ENCODE measurements at places on chromosomes 4 and X.

- no peak for DNase-seq
These were observed 94.7 kb downstream of the CCNG2 start for GRCh38 chr4:77251751-77252150.

GRCh38 chr4:7330811-7331681 lies 103.7 kb downstream of the PSAPL1 start:
- no peak for DNase-seq

- no peak for DNase-seq
These were observed 244.3 kb upstream of the DCAF8L1 start for GRCh38 chrX:28225513-28225912.

DNA sequence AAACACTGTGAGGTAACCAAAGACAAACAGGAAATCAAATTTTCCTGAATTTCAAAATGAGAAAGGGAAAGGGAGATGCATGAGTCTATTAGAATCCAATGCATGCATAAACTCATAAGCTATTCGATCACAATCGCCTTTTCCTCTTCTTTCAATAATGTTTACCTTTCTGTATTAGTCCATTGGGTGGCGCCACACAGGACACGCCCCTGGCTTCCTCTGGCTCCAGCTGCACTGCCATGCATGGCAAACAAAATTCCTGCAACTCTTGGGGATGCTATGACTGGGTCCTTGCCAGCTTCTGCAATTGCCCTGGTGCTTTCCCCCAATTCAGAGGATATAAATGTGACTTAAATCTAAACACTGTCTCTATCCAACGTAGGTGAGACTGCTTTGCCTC lies 424.5 kb upstream of the PCDH7 start:
- DNase-seq: no peak

DNA sequence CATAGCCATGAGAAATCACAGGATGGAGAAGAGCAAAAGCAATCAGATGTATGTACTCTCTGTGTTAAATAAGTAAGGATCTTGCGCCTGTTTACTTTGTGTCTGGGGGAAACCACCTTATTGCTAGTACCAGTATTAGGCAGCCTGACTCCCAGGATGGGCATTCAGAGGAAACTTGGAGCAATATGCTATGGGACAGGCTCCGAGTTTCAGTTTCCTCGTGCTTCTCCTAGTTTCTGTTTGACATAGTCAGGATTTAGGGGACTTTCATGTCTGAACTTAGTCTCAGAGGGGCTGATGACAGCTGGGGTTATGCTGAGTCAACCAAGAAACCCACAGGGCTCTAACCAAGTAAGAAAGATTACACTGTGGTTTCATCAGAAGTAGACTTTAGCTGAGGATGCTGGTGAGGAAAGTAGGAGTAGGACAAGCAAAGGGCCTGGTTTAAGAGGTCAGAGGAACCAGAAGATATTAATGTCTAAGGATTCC lies 13.5 kb downstream of the NSUN7 start:
- DNase-seq: no peak

- DNase-seq: no peak
These were observed 82.5 kb upstream of the ATOH1 start for GRCh38 chr4:93746031-93746430.

Measured in GOT3 (cell line).